ENCODE measurements at places on chromosomes 4 and X.

- DNase-seq: no peak
Measured at GRCh38 chr4:122090989-122091388, 61.1 kb upstream of the BLTP1 start.

- DNase-seq: no peak
Measured at GRCh38 chr4:153789741-153790499, 1.0 kb upstream of the SFRP2 start.

DNA sequence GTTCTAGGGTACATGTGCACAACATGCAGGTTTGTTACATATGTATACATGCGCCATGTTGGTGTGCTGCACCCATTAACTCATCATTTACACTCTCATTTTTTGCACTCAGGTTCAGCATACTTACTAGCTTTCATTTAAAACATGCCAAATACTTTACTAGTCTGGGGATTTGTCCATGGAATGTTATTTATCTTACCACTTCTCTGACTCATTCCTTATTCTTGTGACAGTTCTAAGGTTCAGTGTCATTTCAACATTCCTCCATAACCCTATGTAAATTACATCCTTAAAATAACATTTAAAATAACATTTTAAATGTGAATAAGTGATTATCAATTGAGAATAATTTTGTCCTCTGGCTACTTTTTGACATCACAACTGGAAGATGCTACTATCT, 19.5 kb upstream of the SYTL5 start:
- DNase-seq: no peak

GRCh38 chr4:94181815-94182214, 25.9 kb upstream of the SMARCAD1 start:
- DNase-seq: no peak

- no peak for DNase-seq
Measured at GRCh38 chr4:163470391-163470790, 3.2 kb downstream of the TKTL2 start.

- no peak for DNase-seq
Measured at GRCh38 chr4:115361781-115362180, 248.4 kb upstream of the NDST4 start.

- no peak for DNase-seq
Measured at GRCh38 chr4:53905941-53906377, 158.4 kb downstream of the CHIC2 start.

DNA sequence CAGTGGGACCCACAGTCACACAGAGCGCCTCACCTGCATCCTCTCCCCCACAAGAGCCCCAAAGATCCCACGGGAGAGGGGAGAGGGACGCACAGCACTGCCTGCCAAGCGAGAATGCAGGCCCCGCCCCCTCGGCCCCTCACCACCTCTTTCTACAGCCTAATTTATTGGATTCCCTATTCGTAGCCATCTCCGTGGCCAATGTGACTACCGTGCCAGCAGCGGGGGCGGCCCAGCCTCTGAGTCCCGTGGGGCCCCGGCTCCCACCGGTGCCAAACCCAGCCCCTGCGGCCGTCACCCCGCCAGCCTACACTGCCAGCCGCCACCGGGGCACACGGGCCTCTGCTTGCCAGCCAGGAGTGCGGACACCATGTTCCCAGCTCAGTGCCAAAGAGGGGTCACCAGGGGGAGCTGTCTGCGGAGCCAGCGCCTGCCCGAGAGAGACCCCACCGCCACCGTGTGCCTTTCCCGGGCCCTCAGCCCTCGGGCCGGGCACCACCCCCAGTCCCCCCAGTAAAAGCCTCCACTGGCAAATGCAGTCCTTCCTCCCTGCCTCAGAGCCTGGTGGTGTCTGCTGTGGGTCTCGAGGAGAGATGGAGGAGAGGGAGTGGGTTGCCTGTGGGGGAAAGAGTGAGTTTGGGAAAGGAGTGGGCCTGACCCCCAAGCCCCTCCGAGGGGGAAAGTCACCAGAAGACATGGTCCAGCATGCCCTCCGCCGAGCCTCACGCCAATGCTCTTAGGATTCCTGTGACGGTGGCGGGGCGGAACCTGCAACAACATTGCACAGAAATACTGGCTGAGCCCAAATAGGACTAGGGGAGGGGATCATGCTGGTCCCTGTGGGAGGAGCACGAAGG, 19.6 kb upstream of the PLXNB3 start:
- DNase-seq: no peak

DNA sequence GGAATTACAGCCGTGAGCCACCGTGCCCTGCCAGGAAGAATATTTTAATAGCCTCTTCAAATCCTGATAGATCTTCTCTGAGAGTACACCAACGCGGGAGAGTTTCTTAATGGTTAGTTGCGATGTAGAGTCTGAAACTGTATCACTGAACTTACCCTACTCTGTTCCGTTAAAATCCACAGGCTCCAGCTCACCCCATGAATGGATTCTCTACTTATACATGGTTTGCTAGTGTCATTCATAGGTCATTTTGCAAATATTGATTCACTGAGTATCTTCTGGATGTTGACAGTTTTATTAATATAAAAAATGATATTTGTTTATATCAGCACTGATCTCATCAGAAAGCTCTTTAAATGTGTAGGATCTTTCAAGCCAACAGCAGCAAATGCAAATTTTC, 99.9 kb downstream of the FAM193A start:
- no peak for DNase-seq

GRCh38 chr4:184444953-184445309, 29.4 kb downstream of the IRF2 start:
- no peak for DNase-seq

- no peak for DNase-seq
Measured at GRCh38 chr4:87219632-87220093, 755 bp downstream of the KLHL8 start.

DNA sequence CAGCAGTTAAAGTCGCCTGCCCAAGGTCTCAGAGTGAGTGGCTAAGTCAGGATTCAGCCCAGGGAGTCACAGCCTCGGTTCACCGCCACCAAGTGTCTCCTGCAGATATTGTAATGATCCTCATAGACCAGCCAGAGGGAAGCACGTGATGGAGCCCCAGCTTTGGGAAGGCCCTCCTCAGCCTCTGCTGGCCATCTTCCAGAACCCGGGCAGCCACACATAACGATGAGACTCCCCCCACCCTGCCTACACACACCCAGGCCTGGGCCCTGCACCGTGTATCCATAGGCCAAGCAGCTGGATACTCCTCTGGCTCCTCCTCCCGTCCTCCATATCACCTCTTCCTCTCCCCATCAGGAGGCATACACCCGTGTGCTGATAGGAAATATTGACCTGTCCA, 19.6 kb upstream of the SASH3 start:
- no peak for DNase-seq

All from stimulated activated CD4-positive, alpha-beta T cell treated with anti-CD3 and anti-CD28 coated beads, Interleukin-15, amount 100 ng/mL, for 1 hour (primary cell).